Nucleus accumbens (tissue), 56 donors: ENCODE measurements at places on chromosomes 11 and 22.

DNA sequence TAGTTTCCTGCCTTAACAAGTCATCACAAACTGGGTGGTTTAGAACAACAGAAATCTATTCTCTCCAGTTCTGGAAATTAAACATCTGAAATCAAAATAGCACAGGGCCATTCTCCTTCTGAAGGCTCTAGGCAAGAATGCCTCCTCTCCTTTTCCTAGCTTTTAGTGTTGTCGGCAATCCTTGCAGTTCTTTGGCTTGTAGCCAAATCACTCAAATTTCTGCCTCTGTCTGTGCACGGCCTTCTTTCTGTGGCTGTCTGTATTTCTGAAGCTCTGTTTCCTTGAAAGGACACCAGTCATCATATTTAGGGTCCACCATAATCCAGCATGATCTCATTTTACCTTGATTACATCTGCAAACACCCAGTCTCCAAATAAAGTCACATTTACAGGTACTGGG, 795.5 kb downstream of the METTL15 start:
- DNase-seq, result no peak

- no peak for DNase-seq
Measured at GRCh38 chr11:118264569-118265465, 720 bp upstream of the MPZL2 start.

DNA sequence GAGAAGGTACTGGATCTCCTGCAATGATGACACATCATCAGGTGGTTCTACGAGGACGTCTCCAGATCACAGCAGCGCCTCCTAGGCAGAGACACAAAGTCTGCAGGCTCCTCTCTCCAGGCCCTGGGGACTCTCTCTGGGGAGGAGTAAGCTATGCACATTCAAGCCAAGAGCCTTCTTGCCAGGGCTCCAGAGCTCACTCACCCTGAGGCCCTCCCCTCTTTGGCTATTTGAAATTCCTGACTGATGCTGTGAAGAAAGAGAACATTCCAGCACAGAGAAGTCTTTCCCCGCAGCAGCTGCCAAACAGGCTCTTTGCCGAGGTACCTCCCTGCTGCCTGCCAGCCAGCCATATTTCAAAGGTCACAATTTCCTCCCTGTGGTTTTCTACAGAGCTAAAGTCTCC, 204.9 kb downstream of the CSNK2A3 start:
- peak; percentile 13 for DNase-seq

DNA sequence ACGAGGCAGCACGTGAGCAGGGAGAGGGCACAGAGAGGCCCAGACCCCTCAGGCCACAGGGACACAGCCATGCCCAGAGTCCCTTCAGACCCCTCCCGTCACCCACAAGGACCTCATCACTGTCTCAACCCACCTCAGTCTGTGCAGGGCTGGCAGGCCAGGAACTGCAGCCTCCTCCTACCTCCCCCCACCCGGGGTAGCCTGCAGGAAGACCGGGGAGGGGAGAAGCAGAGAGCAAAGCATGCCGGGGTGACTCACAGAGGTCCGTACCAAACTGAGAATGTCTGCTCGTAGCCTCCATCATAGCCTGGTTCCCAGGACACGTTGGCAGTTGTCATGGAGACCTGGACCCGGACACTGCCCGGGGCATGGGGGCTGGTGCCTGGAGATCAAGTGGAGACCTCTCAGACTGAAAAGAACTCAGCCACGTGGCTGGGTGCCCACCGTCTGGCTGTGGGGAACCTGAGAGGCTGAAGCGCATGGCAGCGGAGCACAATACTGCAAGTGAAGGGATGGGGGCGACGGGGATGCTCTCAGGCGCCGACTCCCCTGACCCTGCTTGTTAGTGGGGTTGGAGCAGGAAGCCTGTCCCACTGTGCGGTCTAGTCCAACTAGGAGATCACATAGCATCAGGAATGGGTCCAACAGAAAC, 27.2 kb downstream of the IGSF9B start:
- no peak for DNase-seq

- no peak for DNase-seq
Measured at GRCh38 chr11:7154881-7155361, 66.1 kb downstream of the RBMXL2 start.

GRCh38 chr11:15624701-15625100, 510.0 kb downstream of the INSC start:
- no peak for DNase-seq

DNA sequence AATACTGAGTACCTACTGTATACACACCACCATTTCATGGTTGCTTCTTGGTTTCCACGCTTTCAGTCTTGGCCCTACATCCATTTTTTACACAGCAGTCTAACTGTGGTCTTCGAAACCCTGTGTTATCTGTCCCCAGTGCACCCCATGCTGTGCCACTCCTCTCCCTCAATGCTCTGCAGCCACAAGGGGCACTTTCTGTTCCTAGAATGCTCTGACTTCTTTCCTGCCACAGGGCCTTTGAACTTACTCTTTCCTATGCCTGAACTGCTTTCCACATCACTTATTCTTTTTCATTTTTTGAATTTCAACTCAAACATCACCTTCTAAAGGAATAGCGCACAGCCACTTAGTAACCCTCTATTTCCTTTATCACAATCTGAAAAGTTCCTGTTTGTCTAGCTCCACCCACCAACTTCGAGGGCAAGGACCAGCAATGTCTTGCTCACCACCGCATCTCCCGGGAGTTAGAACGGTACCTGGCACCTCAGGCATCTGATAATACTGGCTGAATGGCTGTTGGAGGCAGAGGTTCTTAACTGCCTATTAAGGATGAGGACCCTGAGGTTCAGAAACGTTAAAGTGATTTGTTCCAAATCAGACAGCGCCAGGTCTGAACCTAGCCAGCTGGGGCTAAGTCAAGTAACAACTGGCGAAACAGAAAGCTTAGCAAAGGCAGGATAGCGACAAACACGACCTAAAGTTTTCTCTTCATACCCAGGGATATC, 568 bp downstream of the ALG8 start:
- no peak for DNase-seq

GRCh38 chr11:96893988-96894387, 504.2 kb downstream of the JRKL start:
- DNase-seq, result no peak
